Amniotic stem cell (primary cell): ENCODE measurements at places on chromosomes 11 and 22.

DNA sequence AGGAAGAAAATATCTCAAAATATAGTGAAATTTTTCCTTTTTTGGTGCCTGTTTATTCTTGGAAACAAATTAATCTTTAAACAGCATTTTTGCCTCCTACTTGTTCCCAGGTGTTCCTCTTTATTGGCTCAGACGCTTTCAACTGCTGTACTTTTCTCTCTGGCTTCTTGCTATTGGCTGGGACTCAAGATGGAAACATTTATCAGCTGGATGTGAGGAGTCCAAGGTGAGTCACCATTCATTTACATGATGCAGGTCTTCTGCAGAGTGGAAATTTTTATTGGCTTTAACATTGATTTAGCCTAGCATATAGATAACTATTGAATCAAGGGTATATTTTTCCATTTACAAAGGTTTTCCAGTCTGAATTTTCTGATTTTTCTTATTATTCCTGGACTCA is 34.4 kb upstream of the DNAJB13 start:
- no peak for DNase-seq

GRCh38 chr11:32987851-32988250 is 27.8 kb upstream of the DEPDC7 start:
- DNase-seq, result no peak

GRCh38 chr11:113401718-113402117 is 14.1 kb downstream of the ANKK1 start:
- DNase-seq, result no peak

DNA sequence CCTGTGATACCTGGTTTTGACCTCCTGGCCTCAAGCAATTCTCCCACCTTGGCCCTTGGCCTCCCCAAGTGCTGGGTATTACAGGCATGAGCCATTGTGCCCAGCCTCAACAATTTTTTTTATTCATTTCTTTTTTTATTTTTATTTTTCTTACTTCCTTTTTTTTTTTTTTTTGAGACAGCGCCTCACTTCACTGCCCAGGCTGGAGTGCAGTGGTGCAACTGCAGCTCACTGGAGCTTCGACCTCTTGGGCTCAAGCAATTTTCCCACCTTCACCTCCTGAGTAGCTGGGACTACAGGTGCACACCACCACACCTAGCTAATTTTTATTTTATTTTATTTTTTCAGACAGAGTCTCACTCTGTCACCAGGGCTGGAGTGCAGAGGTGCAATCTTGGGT is 25.5 kb upstream of the CECR2 start:
- no peak for DNase-seq

DNA sequence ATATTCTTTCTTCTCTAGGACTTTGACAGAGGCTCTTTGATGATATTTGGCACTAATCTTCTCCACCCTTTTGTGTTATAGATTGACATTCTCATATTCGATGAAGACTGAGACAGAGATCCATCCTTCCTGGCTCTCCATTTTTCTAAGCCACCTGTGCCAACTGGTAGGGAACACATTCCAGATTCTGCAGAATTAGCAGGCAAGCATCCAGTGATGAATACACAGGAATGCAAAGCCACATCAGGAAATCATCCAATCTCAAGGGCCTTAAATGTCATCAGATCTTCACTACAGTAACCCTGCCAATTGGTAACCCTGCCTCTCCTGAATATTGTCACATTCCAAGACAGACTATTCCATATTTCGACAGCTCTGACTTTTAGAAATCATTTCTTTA is 718.4 kb upstream of the API5 start:
- DNase-seq, result no peak

DNA sequence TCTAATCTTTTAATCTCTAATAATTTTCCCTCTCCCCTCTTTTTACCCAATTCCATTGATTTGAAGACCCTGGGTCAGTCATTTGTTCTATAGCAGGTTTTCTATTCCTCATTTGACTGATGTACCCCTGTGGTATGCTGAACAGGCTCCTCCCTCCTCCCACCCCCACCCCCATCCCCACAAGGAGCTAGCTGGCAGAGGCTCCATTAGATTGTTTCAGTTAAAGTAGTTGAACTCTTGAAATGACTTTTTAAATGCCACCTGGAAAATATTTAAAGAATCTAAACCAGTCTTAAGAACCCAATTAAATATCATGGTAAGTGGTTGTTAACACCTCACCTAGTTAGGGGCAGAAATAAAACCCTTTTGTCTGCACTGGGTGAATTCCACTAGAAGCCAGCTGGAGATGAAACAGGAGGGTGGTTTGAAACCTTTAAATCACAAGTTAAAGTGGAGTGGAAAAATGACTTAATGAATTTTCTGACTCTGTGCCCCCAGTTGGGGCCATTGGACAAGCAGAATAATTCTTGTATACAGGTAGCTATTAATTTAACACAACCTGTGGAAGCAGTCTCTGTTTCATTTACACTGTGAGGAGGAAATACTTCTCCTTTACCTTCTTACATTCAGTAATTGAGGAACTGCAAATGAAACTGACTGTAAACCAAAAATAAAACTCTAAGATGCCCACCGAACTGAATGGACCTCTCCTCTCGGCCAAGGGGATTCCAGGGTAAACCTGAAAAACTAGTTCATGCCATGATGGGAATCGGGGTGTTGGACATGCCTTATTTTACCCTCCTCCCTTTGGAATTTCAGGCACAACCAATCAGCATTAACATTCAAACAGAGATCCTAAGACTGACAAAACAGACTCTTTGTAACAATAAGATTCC is 30.7 kb downstream of the PRR5L start:
- DNase-seq, result no peak

DNA sequence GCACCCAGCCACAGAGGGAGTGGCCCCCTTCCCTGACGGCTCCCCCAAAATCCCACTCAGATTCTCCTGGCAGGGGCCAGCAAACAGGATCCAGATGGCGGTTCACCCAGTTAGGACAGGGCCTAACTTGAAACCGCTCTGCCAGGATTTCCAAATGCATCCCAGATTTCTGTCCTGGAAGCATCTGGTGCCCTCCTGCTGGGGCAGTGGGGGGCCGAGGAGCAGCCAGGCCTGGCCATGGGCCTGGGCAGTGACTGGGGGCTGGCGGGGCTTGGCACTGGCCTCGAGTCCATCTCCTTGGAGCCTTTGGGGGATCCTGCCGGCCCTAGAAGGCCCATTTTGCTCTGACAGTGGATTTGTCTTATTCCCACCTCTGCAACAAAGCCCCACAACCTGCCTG is 17.9 kb upstream of the EMID1 start:
- no peak for DNase-seq

DNA sequence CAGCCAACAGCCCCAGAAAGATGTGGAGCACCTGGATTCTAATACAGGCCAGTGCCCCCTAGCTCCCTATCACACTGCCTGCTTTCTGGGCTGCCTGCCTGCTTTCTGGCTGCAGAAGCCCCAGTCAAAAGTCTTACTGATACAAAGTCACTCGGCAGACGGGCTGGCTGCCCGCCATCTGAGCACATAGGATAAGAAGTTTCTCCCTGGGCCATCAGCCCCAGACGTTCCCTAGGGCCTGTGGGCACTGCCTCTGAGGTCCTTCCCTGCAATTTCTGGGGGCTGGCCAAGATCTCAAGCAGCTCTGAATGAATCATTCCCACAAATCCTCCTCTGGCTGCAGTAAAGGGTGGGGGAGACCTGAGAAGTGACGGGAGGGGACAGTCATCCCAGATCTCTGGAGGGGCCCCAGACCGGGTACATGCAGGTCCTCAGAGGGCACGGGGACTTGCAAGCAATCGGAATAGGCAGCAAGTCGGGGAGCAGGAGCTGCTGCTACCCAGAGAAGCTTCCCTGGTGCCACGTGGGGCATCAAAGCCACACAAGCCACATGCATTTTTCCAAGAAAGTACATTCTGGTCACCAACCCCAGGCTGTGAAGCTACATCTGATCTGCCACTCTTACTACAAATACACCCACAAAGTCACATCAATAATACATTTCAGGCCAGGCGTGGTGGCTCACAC is 4.7 kb downstream of the TPST2 start:
- DNase-seq, result peak; percentile 73

- DNase-seq, result no peak
Measured at GRCh38 chr22:46993633-46994032, 231.2 kb downstream of the TBC1D22A start.

- no peak for DNase-seq
Measured at GRCh38 chr11:44247508-44247907, 62.4 kb downstream of the ALX4 start.

DNA sequence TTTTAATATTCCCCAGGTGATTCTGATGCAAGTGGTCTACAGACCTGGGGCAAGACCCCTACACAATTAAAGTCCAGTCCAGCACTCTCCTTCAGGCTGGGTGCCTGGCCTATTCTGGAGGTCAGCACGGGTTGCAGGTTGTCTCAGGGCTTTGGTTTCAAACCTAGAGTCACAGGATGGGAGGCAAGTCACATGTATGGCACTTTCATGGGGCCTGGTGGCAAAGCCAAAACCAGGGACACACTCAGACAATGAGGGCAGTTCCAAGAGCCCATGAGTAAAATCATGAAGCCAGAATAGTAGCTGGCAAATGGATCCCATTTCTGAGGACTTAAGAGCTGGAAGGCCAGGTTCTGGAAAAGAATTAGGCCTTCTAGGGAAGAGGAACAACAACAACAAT is 96.6 kb downstream of the KCNC1 start:
- DNase-seq, result no peak

DNA sequence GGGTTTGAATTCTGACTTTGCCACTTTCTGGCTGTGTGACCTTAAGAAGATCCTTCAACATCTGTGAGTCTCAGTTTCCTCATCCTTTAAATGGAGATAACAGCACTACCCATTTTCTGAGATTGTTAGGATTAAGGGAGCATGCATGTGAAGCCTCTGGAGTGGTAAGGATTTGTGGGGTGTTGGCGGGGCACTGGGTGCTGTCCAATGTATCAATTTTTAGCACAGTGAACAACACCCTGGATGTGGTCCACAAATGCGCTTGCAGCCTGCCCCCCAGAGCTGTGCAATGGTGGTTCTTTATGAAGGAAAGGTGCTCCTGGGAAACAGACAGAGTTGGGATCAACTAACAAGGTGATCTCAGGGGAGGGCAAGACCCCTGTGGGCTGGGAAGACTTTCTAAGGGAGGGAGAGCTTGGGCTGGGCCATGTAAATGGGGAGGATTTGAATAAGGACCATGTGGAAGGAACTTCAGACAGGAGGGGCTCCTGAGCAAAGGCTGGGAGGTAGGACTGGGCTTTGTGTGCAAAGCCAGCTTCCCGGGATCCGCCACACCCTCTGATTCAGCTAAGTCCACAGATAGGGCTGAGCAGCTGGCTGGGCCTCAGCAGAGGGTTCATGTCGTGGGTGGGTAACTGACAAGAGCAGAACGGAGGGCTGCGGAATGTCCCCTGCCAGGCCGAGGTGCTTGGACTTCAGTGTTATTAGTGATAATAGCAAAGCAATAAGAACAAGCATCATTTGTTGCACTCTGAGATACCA is 22.7 kb upstream of the RASD2 start:
- no peak for DNase-seq

GRCh38 chr11:16899708-16900303 is 114.4 kb downstream of the PLEKHA7 start:
- no peak for DNase-seq

- no peak for DNase-seq
Measured at GRCh38 chr11:47991894-47992293, 11.5 kb downstream of the PTPRJ start.

GRCh38 chr22:23262518-23263332 is 82.4 kb downstream of the BCR start:
- no peak for DNase-seq

- DNase-seq, result no peak
Measured at GRCh38 chr11:13033760-13034533, 24.8 kb downstream of the RASSF10 start.

DNA sequence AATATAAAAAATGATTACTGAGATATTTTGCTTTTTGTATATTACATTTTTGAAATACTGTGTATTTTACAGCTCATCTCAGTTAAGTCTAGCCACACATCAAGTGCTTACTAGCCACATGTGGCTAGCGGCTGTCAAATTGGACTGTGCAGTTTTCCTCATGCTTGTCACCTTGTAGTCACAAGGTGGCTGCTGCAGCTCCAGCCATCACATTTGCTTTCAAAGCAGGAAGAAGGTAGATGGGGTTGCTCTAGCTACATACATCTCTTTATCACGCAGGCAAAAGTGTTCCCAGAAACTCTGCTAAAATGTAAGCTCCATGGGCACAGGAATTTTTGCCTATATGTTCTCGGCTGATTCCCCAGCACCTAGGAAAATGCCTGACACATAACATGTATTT is 61.5 kb downstream of the MICAL2 start:
- no peak for DNase-seq

DNA sequence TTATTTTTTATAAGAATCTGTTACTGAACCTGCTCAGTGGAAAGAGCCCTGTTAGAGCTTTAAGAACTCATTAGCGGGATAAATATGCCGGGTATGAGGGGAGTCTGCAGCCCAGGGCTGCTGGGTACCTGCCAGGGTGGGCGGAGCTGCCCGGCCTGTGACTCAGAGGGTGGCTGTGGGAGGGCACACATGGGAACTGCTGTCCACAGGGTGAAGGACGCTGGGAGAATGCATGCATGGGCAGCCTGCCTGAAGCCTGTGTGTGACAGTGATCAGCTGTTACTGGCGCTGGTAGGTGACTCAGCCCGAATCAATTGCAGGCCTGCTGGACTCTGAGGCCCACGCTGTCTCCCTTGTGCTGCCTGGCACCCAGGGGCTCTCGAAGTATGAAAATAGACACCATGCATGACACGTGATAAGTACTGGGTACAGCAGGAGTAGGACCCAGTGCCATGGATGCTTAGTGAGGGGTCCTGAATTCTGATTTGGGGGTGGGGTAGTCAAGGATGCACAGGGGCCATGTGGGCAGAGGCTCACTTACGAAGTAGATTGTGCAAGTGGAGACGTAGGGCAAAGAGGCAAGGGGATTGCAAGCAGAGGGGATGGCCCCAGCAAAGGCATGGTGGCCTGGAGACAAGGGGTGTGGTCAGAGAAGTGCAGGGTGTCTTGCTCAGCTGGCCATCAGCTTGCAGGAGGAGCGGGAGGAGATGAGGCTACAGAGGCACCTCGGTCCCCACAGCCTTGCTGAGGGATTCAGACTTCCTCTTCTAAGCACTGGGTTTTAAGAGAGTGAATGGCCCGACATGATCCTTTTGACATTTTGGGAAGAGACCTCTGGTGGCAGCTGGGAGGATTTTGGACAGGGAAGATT is 36.5 kb downstream of the GRIK4 start:
- peak; percentile 90 for DNase-seq

DNA sequence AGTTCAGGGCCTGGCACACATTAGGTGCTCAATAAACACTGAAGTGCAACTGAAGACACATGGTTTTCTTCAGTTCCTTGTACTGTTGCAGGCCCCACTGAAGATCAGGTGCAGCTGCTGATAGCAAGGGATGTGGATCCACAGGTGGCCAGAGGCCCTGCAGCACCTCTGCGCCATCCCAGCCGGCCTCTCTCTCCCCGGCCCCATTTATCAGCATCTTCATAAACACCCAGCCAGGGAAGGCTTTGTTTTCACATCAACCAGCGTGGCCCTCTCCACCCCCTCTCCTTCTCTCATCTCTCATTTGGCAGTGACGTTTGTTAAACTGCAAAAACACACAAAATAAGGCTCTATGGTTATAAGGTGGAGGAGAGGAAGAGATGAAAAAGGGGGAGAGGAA is 528.8 kb downstream of the BUD13 start:
- no peak for DNase-seq
